ENCODE measurements at places on chromosomes 7 and 10.

DNA sequence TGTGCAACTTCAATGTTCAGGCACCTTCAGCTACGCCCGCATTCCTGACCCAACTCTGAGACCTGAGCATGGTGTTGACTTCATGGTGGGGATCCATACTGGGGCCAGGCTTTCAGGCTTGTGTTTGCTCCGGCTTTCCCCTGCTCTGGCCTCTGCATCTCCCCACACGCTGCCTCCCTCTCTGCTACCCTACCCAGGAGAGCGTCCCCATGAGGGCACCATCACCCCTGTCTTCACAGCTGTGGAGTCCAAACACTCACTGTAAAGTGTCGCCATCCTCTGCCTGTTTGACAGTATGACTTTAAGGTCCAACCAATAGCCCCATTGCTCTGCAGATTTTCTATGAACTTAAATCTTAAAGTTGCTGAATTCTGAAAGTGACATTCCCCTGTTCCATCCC, 199.0 kb upstream of the GRB10 start:
- no peak for DNase-seq

DNA sequence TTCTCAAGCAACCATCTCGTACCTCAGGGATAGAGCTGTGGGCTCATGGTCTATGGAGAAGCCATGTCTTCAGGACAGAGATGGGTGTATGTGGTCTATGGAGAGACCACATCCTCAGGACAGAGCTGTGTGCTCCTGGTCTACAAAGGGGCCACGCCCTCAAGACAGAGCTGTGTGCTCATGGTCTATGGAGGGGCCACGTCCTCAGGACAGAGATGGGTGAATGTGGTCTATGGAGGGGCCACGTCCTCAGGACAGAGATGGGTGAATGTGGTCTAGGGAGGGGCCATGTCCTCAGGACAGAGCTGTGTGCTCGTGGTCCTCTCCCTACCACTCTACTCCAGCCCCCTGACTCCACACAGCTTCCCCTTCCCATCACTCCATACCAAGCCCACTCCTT, 117.8 kb downstream of the WDR37 start:
- no peak for DNase-seq

DNA sequence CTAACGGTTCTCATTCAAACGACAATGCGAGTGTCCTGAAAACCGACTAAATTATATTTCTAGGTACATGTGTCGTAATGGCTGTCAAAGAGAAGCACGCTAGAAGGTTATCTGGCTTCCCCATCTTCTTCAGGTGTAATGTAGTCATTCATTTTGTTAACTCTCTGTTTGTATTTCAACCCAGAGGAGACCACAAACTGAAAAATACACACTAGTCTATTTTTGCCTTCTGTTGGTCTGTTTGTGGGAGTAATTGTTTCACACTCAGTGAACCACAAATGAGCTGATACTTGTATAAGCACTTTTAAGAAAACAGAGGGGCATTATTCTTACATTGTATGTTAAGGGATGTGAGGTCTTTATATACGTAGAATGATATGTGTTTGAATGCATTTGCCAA, 305.9 kb downstream of the GATA3 start:
- peak; percentile 7 for DNase-seq

DNA sequence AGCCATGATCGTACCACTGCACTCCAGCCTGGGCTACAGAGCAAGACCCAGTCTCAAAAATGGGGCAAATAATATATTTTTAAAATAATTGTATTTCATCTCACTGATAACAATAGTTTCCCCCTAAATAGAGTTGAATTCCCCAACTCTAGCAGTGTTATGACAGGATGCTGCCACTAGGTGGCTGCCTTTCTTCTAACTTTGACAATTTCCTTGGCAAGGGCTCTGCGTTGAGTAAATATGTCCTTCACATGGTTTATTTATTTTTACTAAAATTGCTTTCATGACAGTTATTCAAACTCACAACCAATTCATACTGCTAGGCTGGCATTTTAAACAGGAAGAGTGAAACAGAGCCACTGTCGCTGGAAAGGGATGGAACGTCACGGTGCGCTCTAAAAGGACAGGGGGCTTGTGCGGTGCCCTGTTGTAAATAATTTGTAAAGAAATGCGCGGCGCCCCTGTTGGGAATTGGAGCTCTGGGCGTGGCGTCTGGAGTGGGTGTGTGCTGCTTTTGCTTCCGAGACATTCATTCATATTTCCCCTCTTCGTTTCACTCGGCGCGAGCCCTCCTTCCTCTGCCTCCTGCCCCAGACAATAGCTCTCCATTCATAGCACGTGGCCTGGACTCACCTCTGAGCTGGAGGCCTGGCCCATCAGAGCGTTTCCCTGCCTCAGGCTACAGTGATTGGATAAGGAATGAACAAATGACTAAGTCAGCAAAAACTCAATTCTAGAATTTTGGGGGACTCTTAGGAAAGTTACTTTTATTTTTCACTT, 20.5 kb upstream of the PITRM1 start:
- DNase-seq: peak; percentile 19

GRCh38 chr10:9331583-9332008, 1277.1 kb downstream of the GATA3 start:
- peak; percentile 37 for DNase-seq

DNA sequence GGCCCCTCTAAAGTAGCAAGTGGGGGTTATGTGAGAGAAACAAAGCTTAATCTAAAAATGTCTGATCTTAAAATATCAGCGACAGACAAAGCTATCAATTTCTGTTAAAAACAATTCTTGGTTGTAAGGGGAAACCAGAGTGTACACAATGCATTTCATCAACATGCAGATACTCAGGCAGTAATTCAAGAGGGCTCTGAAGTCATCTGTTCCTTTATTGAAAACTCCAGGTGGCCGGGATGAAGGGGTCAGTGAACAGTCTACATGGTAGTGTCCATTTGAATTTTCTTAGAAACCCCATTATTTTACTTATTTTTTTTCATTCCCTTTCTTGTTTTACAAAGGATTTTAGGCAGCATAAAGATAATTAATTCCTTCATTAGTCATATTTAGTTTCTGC, 36.7 kb upstream of the BTBD16 start:
- no peak for DNase-seq

GRCh38 chr10:19491166-19491565, 325.1 kb upstream of the PLXDC2 start:
- no peak for DNase-seq

Measured in central memory CD4-positive, alpha-beta T cell (primary cell).